ENCODE measurements at places on chromosomes 7 and 10. TPM values are rescaled to one million over a fixed set of nuclear protein-coding genes. Genes with fewer than 3 reads are reported as not detected.
A peak's percentile ranks its signal among the peaks of the same experiment; 100 is the strongest.

GRCh38 chr7:150629347-150629746 is 2.8 kb downstream of the GIMAP6 start:
- H3K4me3 ChIP-seq, result no peak overlapping the region
- no peak overlapping the region for H3K27ac ChIP-seq
- no peak for DNase-seq

- no peak overlapping the region for H3K27ac ChIP-seq
- no peaks in the 10 kb centered on the region for H3K36me3 ChIP-seq
- no peaks in the 10 kb centered on the region for H3K27me3 ChIP-seq
- H3K4me1 ChIP-seq, result no peaks in the 10 kb centered on the region
- DNase-seq, result no peak
These were observed 236.4 kb upstream of the GRM3 start for GRCh38 chr7:86407291-86407690.

- H3K36me3 ChIP-seq, result no peaks in the 10 kb centered on the region
- no peak for DNase-seq
- peak overlapping the region; percentile 87 for H3K27ac ChIP-seq
These were observed 225.7 kb downstream of the TNS3 start for GRCh38 chr7:47356261-47356660.

DNA sequence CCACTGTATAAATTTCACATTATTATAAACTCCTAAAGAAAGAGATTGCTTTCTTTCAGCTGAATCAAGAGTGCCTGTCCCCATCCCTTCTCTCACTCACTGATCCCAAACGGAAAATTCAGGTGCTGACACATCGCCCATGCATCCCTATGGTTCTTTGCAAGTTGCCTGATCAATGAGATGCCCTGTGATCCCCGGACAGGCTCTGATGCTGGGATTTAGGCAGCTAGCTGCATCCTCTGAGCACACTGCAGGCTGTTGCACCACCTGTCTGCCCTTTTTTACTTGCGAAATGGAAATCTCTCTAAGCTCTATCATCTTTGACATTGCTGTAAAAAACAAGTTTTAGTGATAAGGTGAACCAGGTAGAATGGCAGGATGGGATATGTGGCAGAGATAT is 456.5 kb downstream of the GATA3 start:
- no peaks in the 10 kb centered on the region for H3K27me3 ChIP-seq
- H3K36me3 ChIP-seq, result no peaks in the 10 kb centered on the region
- H3K27ac ChIP-seq, result no peak overlapping the region
- DNase-seq, result no peak
- H3K4me3 ChIP-seq, result no peak overlapping the region

GRCh38 chr10:114432566-114433093 is 28.3 kb upstream of the AFAP1L2 start:
- H3K4me3 ChIP-seq, result no peak overlapping the region
- H3K27me3 ChIP-seq, result no peaks in the 10 kb centered on the region
- no peaks in the 10 kb centered on the region for H3K4me1 ChIP-seq
- no peak overlapping the region for H3K27ac ChIP-seq

DNA sequence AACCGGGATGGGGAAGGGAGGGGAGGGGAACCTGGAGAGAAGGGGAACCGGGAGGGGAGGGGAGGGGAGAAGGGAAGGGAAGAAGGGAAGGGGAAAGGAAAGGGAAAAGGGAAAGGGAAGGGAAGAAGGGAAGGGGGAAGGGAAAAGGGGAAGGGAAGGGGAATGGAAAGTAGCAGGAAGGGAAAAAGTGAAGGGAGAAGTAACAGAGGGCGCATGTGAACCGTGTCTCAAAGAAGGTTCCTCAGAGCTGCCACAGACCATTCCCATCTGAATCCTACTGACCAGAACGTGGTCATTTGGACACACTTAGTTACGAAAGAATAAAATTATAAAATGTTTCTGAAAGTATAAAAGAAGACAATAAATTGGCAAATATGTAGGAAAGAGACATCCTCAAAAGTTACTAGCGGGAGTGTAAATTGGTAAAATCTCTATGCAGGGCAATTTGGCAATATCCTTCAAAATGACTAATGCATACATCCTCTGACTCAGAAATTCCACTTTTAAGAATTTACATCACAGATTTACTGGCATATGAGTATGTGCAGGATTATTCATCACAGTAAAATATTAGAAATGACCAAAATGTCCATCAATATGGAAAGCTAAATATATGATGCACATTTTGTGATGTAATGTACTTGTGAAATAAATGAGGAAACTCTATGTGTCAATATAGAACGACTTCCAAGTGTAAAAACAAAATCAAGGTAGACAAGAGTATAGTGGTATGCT is 12.9 kb downstream of the C10orf67 start:
- no peak for DNase-seq
- H3K4me1 ChIP-seq, result no peaks in the 10 kb centered on the region
- no peaks in the 10 kb centered on the region for H3K27me3 ChIP-seq
- H3K27ac ChIP-seq, result no peak overlapping the region
- no peak overlapping the region for H3K4me3 ChIP-seq

- H3K36me3 ChIP-seq, result no peaks in the 10 kb centered on the region
- H3K27ac ChIP-seq, result no peak overlapping the region
- no peaks in the 10 kb centered on the region for H3K4me1 ChIP-seq
- H3K27me3 ChIP-seq, result no peaks in the 10 kb centered on the region
These were observed 69.0 kb upstream of the LRRC17 start for GRCh38 chr7:102843850-102844249.

DNA sequence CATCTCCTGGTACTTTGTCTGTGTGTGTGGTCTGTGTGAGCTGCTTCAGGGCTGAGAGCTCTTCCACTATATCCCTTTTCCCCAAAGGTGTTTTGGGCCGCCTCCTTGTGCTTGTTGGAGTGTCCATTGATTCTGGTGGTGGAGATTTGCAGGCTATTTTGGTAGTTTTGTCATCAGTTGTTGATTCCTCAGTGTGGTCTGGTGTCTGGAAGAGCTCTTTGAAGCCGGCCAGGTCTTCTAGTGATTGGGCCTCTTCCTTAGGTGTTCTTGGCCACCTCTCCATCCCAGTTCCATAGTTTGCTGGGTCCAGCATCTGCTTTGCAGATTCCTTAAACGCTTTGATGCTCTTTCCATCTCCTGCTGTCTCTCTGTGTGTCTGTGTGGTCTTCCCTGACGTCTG is 20.8 kb downstream of the MKI67 start:
- H3K36me3 ChIP-seq, result peaks cover 5% of the 10 kb centered on the region
- H3K4me3 ChIP-seq, result no peak overlapping the region
- DNase-seq, result no peak
- no peak overlapping the region for H3K27ac ChIP-seq
- H3K27me3 ChIP-seq, result no peaks in the 10 kb centered on the region

- no peaks in the 10 kb centered on the region for H3K27me3 ChIP-seq
- no peak for DNase-seq
- no peak overlapping the region for H3K4me3 ChIP-seq
- no peaks in the 10 kb centered on the region for H3K4me1 ChIP-seq
- H3K27ac ChIP-seq, result no peak overlapping the region
These were observed 17.9 kb downstream of the PALS2 start for GRCh38 chr7:24591152-24591551.

DNA sequence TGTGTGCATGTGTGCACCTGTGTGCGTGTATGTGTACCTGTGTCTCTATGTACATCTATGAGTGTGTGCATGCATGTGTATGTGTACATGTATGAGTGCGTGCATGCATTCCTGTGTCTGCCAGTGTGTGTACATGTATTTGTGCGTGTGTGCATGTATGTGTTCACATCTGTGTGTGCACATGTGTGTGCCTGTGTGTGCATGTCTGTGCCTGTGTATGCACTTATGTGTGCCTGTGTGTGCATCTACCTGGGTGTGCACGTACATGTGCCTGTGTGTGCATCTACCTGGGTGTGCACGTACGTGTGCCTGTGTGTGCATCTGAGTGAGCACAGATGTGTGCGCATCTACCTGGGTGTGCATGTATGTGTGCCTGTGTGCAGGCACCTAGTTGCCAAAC is 102.2 kb upstream of the DIP2C start:
- DNase-seq, result no peak
- no peaks in the 10 kb centered on the region for H3K36me3 ChIP-seq
- no peaks in the 10 kb centered on the region for H3K4me1 ChIP-seq
- H3K27ac ChIP-seq, result no peak overlapping the region
- no peak overlapping the region for H3K4me3 ChIP-seq
- peaks cover 2% of the 10 kb centered on the region for H3K27me3 ChIP-seq

PCLO gene
- polyA plus RNA-seq, result 7.7 TPM

AOAH gene
- 2.9 TPM for polyA plus RNA-seq

UPP1 gene
- 75.8 TPM for polyA plus RNA-seq

NOS3 gene
- polyA plus RNA-seq, result 14.7 TPM

ATOH7 gene
- 0.93 TPM for polyA plus RNA-seq

LIPK gene
- polyA plus RNA-seq, result not detected

SEMA3D gene
- 6.9 TPM for polyA plus RNA-seq

IMPDH1 gene
- 10.4 TPM for polyA plus RNA-seq

UTF1 gene
- not detected for polyA plus RNA-seq

All from small intestine (tissue), 16 donors.